ENCODE measurements at places on chromosomes 7 and 10.

DNA sequence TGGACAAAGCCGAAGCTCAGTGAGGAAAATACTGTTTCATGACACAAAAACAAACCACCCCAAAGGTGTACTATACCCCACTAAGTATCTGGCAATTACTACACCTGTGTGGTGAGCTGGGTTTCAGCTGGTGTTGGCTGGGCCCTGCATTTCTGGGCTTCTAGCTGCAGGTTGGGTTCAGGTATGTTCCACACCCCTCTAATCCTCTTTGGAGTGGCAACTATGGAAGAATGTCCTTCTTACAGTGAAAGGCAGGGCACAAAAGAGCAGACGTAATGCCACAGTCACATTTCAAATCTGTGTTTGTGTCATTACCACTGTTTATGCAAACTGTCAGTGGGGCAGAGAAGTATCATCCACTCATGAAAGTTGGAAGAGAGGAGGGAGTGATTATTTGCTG lies 201.5 kb upstream of the FZD1 start:
- DNase-seq: no peak

- no peak for DNase-seq
These were observed 194.0 kb upstream of the AHR start for GRCh38 chr7:17104419-17104818.

GRCh38 chr10:27531336-27531847 lies 27.3 kb downstream of the RAB18 start:
- no peak for DNase-seq

DNA sequence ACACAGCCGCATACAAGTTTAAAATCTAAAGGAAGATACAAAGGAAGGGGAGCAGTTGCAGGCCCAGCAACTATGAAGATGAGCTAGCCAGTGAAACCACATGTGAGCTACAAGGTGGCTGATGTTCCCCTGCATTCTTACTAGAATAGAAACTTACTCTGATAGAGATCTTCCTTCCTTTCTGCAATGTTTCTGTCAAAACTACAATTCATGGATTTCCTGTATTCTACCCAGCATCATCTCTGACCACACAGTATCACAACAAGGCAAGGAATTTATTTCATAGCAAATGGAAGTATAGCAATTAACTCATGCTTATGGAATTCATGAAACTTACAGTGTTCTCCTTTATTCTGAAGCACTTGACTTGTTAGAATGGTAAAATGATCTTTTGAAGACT lies 68.7 kb upstream of the AASS start:
- DNase-seq: no peak

GRCh38 chr10:31157123-31158010 lies 125.7 kb upstream of the ZNF438 start:
- no peak for DNase-seq

- no peak for DNase-seq
These were observed 127.3 kb downstream of the CAMK1D start for GRCh38 chr10:12476656-12477055.

- DNase-seq: no peak
These were observed 793 bp downstream of the FOXL3 start for GRCh38 chr7:290554-291372.

- no peak for DNase-seq
These were observed 134.1 kb downstream of the CCNY start for GRCh38 chr10:35470248-35470924.

Measured in stimulated activated CD8-positive, alpha-beta memory T cell treated with anti-CD3 and anti-CD28 coated beads, Interleukin-7, amount 100 ng/mL, for 24 hours (primary cell).